Myocyte (in vitro differentiated cells): ENCODE measurements at places on chromosomes 1 and 21.
A peak's percentile ranks its signal among the peaks of the same experiment; 100 is the strongest.

DNA sequence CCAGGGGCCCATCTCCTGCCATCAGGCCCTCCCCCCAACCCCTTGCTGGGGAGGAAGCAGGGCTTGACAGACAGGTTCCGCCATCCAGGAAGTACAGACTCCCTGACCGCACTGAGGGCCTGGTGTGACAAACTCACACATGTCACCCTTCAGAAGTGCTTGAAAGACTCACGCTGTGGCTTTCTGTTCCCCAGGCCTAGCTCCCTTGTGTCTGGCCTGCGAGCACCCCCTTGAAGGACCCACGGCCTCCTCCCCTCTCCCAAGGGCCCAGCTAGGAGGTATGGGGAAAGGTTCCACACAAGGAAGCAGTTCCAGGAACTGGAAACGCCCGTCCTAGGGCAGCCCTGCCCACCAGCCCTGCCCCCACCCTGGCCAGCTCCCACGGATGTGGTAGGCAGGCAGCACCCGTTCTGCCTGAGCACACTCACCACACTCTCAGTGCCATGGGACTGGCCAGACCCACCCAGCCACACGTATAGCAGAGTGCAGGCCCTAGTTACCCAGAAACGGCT lies 26.7 kb downstream of the SLC2A1 start:
- DNase-seq = no peak

GRCh38 chr1:224124220-224124619 lies 10.3 kb downstream of the FBXO28 start:
- no peak for DNase-seq

- DNase-seq = no peak
These were observed 57.7 kb upstream of the LRP8 start for GRCh38 chr1:53385276-53386225.

GRCh38 chr21:44086636-44087425 lies 20.4 kb upstream of the PWP2 start:
- DNase-seq = no peak

DNA sequence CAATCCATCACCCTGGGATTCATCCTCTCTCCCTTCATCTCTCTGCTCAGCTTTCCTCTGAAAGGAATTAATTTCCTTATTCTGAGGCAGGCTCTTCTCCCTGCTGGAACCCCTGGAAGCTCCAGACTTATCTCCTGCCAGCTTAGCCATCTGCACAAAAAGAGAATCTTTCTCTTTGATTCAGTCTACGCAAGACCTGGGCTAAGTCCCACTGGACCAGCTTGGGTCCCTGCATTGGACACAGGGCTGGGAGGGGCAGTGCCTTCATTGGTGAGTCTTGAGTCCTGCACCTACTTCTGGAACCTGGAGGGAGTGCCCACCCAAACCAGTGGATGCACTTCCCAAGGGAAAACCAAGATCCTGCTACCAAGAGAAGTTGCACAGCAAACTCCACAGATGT lies 271.7 kb upstream of the CSF3R start:
- no peak for DNase-seq

DNA sequence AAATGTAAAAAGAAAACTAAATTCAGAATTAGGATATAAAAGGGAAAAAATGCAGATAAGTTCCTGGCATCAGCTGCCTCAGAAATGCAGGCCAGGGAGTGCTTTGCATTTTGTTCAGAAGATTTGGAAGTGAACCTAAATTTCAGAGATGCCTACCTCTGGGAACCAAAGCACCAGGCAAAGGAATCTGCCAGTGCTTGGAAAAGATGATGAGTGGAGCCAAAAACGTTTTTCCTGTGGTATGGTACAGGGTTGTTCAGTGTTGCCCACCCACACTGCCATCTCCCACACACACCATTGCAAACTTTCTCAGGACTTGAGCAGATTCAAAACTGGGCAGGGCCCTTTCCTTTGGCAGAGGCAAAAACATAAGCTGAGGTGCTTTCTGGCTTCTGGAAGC lies 349.5 kb downstream of the TGFB2 start:
- DNase-seq = no peak

DNA sequence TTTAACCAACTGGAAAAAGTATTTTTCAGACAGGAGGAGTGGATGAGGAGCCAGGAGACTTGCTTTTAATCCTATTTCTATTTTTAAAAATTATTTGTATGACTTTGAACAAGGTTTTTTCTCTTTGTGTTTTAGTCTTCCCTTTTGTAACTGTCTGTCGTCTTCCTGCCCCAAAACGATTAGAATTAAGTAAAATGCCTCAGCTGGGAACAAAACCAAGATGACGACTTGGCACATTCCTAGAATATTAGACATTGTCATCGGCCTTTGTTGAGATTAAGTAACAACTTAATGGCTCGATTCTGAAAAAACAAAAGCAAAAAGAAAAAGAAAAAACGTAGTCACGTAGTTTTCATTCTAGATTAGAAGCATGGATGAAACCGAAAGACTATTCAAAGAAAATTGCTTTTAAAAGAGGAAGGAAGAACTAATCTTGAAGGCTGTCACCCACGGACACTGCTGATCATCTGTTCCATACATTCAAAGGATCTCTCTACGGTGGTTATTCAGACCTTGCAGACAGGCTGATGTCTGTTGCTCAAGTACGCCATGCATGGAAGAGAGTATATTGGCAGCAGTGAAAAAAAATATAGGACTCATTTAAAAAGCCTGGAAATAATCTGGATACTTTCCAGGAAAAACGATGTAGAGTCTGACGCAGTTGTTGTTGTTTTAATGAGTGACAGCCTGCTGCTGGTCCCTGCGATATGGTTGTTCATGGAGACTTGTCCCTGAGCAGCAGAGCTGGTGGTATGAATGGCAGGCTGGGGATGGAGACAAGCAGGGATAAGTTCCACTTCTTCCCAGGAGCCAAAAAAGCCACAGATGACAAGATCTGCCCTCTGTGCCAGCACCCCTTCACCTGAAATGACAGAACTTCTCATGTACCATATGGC lies 16.8 kb downstream of the GNG4 start:
- DNase-seq = peak; percentile 39

DNA sequence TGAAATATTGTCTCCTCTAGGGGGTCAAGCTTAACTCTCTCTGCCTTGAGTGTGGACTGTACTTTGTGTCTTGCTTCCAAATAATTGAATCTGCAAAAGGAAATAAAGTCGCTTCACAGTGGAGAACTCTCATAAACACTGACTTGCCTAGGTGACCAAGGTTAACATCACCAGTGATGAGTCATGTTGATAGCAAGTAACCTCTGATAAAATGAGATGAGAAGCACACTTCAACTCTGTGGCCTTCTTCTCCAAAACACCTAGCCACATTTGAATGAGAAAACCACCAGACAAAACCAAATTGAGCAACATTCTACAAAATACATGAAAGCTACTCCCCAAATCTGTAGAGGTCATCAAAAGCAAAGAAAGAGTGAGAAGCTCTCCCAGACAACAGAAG lies 37.6 kb downstream of the PDE4B start:
- DNase-seq = no peak

DNA sequence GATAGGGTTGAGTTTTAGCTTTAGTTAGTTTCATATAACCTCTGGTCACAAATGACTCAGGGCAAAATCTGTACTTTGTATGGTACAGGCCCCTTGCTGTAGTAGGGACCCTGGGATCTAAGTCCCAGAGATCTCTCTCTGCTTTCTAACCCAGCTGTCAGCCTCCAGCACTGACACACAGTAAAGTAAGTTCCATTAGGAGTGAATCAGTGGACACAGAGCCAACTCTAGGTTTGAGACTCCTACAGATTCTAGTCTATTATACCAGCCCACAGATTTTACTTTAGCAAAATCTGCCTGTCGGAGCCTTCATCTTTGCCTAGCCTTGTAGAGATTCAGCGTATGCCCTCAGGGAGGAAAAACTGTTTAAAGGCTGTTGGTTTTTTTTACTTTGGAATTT lies 52.5 kb downstream of the ANGPTL1 start:
- peak; percentile 58 for DNase-seq

- DNase-seq = no peak
These were observed 13.6 kb upstream of the TARS2 start for GRCh38 chr1:150473659-150474058.
